T-helper 1 cell treated with Interleukin-12 subunit alpha and Interleukin-12 subunit beta and Interleukin-4 antibody, amounts not matched to agents 30 ng/mL and 1 ng/mL, for 36 hours (primary cell): ENCODE measurements at places on chromosomes 3 and 15. TPM values are rescaled to one million over a fixed set of nuclear protein-coding genes. Genes with fewer than 3 reads are reported as not detected.

The FOXB1 gene
- 1.4 and 1.6 TPM in 2 replicates for total RNA-seq

The TRIM42 gene
- total RNA-seq: not detected in 2 replicates

The PLIN1 gene
- not detected in 2 replicates for total RNA-seq

The HMCES gene
- total RNA-seq: 47.3 and 52.5 TPM in 2 replicates

The IGF2BP2 gene
- 0.29 and 0.80 TPM in 2 replicates for total RNA-seq

The TP63 gene
- 0.83 and 1.0 TPM in 2 replicates for total RNA-seq

The POLQ gene
- total RNA-seq: 24.6 and 27.1 TPM in 2 replicates

The SLC12A6 gene
- 37.2 and 41.4 TPM in 2 replicates for total RNA-seq

The REC114 gene
- total RNA-seq: not detected in 2 replicates

The SPRED1 gene
- total RNA-seq: 0.12 and 0.20 TPM in 2 replicates

The IL20RB gene
- 1.6 and 2.0 TPM in 2 replicates for total RNA-seq

The RPN1 gene
- total RNA-seq: 214 and 219 TPM in 2 replicates

The IMPG2 gene
- total RNA-seq: 0.51 and 0.54 TPM in 2 replicates

The ALG1L2 gene
- not detected in 2 replicates for total RNA-seq

The DET1 gene
- total RNA-seq: 3.1 and 3.3 TPM in 2 replicates

The MB21D2 gene
- total RNA-seq: 32.3 and 33.0 TPM in 2 replicates

The ARHGAP11A gene
- total RNA-seq: 99.2 and 102 TPM in 2 replicates

The HYAL2 gene
- 6.5 and 7.9 TPM in 2 replicates for total RNA-seq

The GOLGA6L22 gene
- not detected in 2 replicates for total RNA-seq

The TEX9 gene
- 0.71 and 0.90 TPM in 2 replicates for total RNA-seq

The LRTM1 gene
- total RNA-seq: not detected in 2 replicates

The CNTN3 gene
- not detected in 2 replicates for total RNA-seq

The ZPLD1 gene
- total RNA-seq: not detected in 2 replicates

The LMAN1L gene
- 3.7 and 3.8 TPM in 2 replicates for total RNA-seq

The CYP8B1 gene
- total RNA-seq: not detected in 2 replicates

The AGTR1 gene
- total RNA-seq: not detected in 2 replicates

The ZWILCH gene
- 25.9 and 29.0 TPM in 2 replicates for total RNA-seq

The TM4SF18 gene
- total RNA-seq: not detected in 2 replicates

The PARP6 gene
- total RNA-seq: 68.2 and 72.0 TPM in 2 replicates

The LYZL4 gene
- not detected in 2 replicates for total RNA-seq

The MFGE8 gene
- 15.2 and 18.7 TPM in 2 replicates for total RNA-seq

The AQP9 gene
- not detected in 2 replicates for total RNA-seq

The FBXW12 gene
- not detected in 2 replicates for total RNA-seq

The ANKUB1 gene
- not detected in 2 replicates for total RNA-seq

The LSAMP gene
- not detected in 2 replicates for total RNA-seq

The TGM5 gene
- total RNA-seq: 0.20 and 0.39 TPM in 2 replicates

The EOMES gene
- total RNA-seq: 18.6 and 19.0 TPM in 2 replicates

The TRPC1 gene
- total RNA-seq: 0.81 and 2.0 TPM in 2 replicates

The GPR176 gene
- total RNA-seq: 0.10 and 0.20 TPM in 2 replicates

The SOX14 gene
- not detected in 2 replicates for total RNA-seq

The RAD51 gene
- total RNA-seq: 47.7 and 51.4 TPM in 2 replicates

The VGLL3 gene
- total RNA-seq: not detected in 2 replicates

The IL17RE gene
- total RNA-seq: 2.4 and 2.5 TPM in 2 replicates

The TRIM69 gene
- 61.5 and 73.7 TPM in 2 replicates for total RNA-seq
